ENCODE measurements at places on chromosomes 11 and 22.

GRCh38 chr11:35317253-35317652 lies 102.1 kb downstream of the SLC1A2 start:
- no peaks in the 10 kb centered on the region for H3K36me3 ChIP-seq
- H3K4me3 ChIP-seq, result no peak overlapping the region
- H3K27me3 ChIP-seq, result no peaks in the 10 kb centered on the region
- peaks cover 12% of the 10 kb centered on the region for H3K4me1 ChIP-seq

DNA sequence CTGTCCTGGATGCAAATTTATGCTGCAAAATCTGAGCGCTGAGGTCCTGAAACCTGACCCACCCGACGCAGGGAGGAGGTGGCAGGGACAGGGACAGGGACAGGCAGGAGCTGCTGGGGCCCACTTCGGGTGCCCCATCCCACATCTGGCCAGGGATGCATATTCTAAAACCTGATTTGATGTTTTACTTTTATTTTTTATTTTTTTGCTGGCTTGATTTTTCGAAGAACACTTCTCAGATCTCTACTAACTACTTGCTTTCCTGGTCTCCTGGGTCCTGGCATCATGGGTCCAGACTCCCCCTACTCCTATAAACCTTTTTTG lies 652 bp upstream of the PVALB start:
- no peak overlapping the region for H3K4me3 ChIP-seq
- H3K27me3 ChIP-seq, result peaks cover 82% of the 10 kb centered on the region
- no peak for DNase-seq
- no peaks in the 10 kb centered on the region for H3K4me1 ChIP-seq
- H3K27ac ChIP-seq, result no peak overlapping the region
- no peaks in the 10 kb centered on the region for H3K36me3 ChIP-seq

DNA sequence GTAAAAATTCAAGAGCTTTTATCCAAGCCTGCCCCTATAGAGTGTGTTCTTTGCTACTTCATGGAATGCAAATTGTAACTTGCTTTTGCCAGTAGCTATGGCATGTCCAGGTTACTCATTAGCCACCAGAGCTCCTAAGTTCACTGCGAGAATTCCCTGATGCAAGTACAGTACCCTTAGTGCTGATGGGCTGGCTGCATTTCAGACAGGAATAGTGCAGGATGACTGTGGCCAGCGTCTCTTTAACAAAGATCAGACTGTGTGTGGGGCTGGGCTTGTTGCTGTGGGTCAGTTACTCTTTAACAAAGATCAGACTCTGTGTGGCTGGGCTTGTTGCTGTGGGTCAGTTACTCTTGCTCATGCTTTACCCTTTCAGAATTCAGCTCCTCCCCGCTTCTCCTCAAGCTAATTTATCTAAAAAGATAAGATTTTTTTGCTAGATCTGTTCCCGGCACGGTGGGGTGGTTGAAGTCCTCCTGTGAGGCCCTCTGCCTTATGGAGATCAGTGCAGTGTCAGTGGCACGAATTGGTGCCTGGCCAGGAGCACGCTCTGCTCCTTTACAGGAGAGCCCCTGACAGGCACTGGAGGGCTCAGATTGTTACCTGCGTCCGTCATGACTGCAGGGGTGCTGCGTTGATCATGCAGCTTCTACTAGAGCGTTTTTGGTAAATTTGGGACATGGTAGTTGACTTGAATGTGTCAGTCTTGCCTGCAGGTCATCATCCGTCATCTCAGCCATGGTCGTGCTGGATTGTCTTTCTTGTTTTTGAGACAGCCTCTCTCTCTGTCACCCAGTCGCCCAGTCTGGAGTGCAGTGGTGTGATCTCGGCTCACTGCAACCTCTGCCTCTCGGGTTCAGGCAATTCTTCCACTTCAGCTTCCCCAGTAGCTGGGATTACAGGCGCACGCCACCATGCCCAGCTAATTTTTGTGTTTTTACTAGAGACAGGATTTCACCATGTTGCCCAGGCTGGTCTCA lies 27.0 kb downstream of the AP2A2 start:
- peak; percentile 62 for DNase-seq
- H3K4me1 ChIP-seq, result peaks cover 15% of the 10 kb centered on the region
- H3K27ac ChIP-seq, result peak overlapping the region; percentile 71
- H3K4me3 ChIP-seq, result no peak overlapping the region
- no peaks in the 10 kb centered on the region for H3K27me3 ChIP-seq

DNA sequence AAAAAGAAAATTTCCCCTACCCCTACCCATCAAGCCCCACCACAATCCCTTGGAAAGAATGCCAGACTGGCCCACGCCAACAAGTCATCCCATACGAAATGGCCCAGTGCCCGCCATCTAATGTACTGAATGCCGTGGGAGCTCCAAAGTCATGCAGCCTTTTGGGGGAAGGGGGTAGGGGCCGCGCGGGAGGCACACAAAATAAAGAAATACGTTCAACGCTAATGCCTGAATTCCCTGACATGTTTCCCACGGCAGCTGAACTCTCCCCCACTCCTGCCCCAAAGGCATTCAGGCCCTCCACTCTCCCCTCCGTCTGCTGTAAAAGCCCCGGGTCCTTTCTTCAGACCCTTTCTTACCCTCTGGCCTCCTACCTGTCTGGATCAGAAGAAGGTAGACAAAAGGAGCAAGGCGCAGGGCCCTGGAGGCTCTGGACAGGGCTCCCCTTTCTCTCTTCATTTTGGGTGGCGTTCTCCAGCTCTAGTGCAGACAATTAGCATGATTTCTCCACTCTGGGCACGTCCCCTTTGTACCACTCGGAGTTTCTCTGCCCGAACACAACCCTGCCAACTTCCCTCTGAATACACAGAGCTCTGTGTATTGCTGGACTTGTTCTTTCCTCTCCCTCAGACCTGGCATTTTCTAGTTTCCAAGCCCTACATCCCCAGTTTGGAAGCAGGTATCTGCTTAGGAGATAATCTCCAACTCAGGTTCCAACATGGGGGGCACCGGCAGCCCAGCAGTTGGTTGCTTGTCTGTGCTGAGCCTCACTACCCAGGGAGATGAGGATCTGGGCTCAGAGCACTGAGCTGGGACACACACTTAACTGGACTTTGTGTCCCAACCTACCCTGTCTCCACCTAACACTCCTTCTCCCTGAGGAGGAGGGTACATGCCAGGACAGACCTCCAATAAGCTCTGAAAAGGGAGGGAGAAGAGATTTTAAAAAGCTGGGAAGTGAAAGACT lies at the start of gene HEPACAM:
Gene HEPACAM (minus strand): TSS at position 500 of the 967 bp plus-strand sequence. CDS start 41 bp downstream, at position 459.
- no peak within 1 kb of the TSS for H3K27ac ChIP-seq
- peaks cover 7% of the 10 kb centered on the region for H3K4me1 ChIP-seq
- no peaks in the 10 kb centered on the region for H3K27me3 ChIP-seq
- H3K4me3 ChIP-seq, result no peak within 1 kb of the TSS
- no peak for DNase-seq

- H3K4me3 ChIP-seq, result peak overlapping the region; percentile 67
- peaks cover 19% of the 10 kb centered on the region for H3K36me3 ChIP-seq
- H3K27me3 ChIP-seq, result no peaks in the 10 kb centered on the region
- peaks cover 23% of the 10 kb centered on the region for H3K4me1 ChIP-seq
- DNase-seq, result peak; percentile 68
- peak overlapping the region; percentile 98 for H3K27ac ChIP-seq
These were observed 569 bp downstream of the FAM76B start for GRCh38 chr11:95788921-95789505.

- no peaks in the 10 kb centered on the region for H3K4me1 ChIP-seq
- H3K36me3 ChIP-seq, result no peaks in the 10 kb centered on the region
- no peaks in the 10 kb centered on the region for H3K27me3 ChIP-seq
- H3K27ac ChIP-seq, result no peak overlapping the region
- DNase-seq, result no peak
These were observed 156.7 kb downstream of the CTTN start for GRCh38 chr11:70555078-70555477.

DNA sequence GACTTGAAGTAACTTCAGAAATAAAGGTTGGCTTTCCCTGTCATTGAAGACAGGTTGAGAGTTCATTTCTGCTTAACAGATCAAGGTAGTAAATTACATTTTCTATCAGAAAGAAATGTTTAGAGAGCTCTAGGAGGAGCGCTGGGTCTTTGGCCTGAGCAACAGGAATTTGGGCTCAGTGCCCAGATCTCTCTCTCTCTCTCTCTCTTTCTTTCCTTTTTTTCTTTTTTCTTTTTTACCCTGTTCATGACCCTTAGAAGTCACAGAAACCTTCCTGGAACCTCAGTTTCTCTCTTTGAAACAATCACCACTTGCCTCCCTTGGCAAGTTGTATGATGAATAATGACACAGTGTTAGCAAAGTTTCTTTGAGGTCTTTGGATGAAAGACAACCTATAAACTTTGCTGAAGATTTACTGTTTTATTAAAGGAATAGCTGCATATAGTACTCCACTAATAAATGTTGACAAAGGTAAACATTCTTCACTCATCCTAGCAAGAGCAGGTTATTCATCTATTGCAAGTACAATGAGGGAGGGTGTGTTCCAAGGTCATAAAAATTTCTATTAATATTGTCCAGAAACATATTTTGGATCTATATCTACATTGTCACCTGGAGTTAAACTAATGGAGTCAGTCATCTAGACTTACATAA lies 35.5 kb upstream of the RASSF10 start:
- H3K27ac ChIP-seq, result no peak overlapping the region
- H3K27me3 ChIP-seq, result no peaks in the 10 kb centered on the region
- no peak overlapping the region for H3K4me3 ChIP-seq
- H3K36me3 ChIP-seq, result no peaks in the 10 kb centered on the region
- H3K4me1 ChIP-seq, result no peaks in the 10 kb centered on the region

DNA sequence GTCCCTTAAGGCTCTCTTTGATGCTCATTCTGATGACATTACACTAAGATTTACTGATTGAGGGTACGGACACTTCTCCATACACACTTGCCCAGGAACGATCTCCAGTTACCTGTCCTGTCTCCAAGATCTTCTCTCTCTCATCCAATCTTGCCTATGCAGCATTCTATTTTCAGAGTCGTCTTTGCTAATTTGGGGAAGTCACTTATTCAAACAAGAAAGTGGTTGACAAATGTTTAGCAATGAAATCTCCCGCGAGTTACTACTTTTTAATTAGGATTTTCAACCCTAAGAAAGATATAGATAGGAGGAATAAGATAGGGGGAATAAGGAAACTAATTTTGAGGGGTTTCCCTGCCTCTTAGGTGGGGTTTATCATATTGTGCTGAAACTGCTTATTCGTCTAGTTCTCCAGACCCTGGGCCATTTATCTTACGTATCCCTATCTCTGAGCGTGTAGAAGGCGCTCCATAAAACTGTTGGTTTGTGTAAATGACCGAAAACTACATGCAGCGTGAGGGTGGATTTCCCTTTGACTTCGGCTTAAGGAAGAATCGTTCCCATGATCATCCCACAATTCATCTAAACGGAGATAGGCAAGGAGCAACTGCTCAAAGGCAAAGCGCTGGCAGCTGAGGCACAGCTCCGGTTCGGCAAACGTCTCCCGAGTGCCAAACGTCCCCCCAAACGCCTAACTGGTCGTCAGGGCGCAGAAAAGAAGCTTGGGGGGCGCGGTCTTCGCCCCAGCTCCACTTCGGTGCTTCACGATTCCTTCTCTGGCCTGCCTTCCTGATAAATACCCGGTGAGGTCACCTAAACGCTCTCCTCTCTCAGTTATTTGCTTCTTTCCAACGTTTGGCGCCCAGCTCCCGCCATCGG lies 804 bp downstream of the APIP start:
- H3K27ac ChIP-seq, result peak overlapping the region; percentile 74
- DNase-seq, result no peak
- no peaks in the 10 kb centered on the region for H3K27me3 ChIP-seq
- H3K36me3 ChIP-seq, result no peaks in the 10 kb centered on the region
- peaks cover 5% of the 10 kb centered on the region for H3K4me1 ChIP-seq

DNA sequence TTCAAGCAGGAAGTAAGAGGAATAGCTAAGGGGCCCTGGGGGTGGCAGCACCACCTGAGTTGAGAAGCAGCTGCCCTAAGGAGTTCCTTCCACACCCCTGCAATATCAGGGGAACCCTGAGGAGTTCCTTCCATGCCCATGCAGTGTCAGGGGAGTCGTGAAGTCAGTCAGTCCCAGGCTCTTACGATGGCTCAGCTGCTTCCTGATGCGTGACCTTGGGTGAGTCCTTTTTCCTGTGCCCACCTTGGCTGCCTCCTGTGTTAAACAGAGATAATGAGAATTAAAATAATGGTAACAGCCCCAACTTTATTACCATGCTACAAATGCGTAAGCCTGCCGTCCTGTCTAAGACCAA lies 181.1 kb downstream of the MIAT start:
- no peaks in the 10 kb centered on the region for H3K27me3 ChIP-seq
- DNase-seq, result no peak
- no peak overlapping the region for H3K27ac ChIP-seq
- H3K4me1 ChIP-seq, result no peaks in the 10 kb centered on the region
- H3K36me3 ChIP-seq, result no peaks in the 10 kb centered on the region

DNA sequence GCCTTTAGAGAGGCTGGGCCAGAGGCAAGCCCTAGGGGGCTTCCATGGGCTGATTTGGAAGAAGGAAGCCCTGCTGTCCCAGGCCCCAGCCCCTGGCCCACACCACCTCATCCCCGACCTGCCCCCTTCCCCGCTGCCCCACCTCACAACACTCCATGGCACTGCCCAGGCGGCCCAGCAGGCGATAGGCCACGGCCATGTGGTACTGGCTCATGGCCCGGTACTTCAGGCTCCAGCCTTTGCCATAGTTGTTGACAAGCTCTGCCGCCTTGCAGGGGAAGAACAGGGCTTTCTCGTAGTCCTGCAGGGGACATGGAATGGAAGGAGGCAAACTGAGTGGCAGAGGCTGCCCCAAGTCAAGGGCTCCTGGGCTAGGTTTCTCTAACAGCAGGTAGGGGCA lies 6.4 kb downstream of the RAPSN start:
- H3K27me3 ChIP-seq, result no peaks in the 10 kb centered on the region
- H3K4me1 ChIP-seq, result peaks cover 2% of the 10 kb centered on the region

GRCh38 chr11:79472819-79473529 lies 32.1 kb upstream of the TENM4 start:
- no peak overlapping the region for H3K4me3 ChIP-seq
- peaks cover 5% of the 10 kb centered on the region for H3K4me1 ChIP-seq
- H3K27ac ChIP-seq, result no peak overlapping the region

GRCh38 chr22:42324990-42325710 lies 54.7 kb upstream of the TCF20 start:
- no peaks in the 10 kb centered on the region for H3K27me3 ChIP-seq
- H3K4me1 ChIP-seq, result peaks cover 4% of the 10 kb centered on the region
- DNase-seq, result no peak
- H3K27ac ChIP-seq, result no peak overlapping the region
- H3K4me3 ChIP-seq, result no peak overlapping the region

DNA sequence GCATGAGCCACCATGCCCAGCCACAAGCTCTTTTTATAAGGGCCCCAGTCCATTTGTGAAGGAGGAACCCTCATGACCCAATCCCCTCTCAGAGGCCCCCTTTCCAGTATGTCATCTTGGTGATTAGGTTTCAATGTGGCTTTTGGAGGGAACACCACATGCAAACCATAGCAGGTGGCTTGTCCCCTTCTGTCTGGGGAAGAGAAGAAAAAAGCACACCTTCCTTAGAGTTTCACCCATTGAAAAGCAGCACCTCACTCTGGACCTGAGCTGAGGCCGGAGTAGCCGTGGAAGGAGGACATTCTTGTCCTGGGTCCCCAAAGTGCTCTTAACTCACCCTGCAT lies 25.4 kb downstream of the NEAT1 start:
- no peak for DNase-seq
- peak overlapping the region; percentile 2 for H3K27ac ChIP-seq
- no peak overlapping the region for H3K4me3 ChIP-seq
- peaks cover 29% of the 10 kb centered on the region for H3K36me3 ChIP-seq
- no peaks in the 10 kb centered on the region for H3K27me3 ChIP-seq
- no peaks in the 10 kb centered on the region for H3K4me1 ChIP-seq

- DNase-seq, result peak; percentile 74
- no peaks in the 10 kb centered on the region for H3K27me3 ChIP-seq
- H3K4me1 ChIP-seq, result peaks cover 4% of the 10 kb centered on the region
These were observed at the start of gene LRP4 for GRCh38 chr11:46918083-46918787. Gene LRP4, minus strand, starts transcription at chr11:46918550. Its CDS starts 171 bp downstream, at chr11:46918379.

Measured in lung (tissue), 17 donors.